ENCODE measurements at places on chromosomes 7 and 10.

- DNase-seq: no peak
Measured at GRCh38 chr7:6392712-6393666, 54.8 kb downstream of the DAGLB start.

DNA sequence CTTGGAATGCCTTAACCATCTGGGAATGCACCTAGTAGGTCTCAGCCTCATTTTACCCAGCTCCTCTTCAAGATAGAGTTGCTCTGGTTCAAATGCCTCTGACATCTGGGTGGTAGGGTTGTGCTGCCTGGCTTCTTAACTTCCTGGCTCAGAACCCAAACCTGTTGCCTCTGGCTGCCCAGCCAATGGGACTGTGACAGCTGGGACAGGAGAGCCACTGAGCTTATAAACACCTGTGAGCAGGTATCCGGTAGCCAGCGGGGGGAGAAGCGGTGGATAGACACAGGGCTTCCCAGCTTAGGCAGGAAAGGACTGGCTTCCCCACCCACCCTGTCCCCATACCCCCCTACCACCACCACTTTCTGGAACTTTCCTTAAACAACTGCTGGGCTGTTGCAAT, 115.8 kb upstream of the CARD11 start:
- DNase-seq: no peak

- no peak for DNase-seq
Measured at GRCh38 chr7:5743803-5744202, 37.7 kb downstream of the RNF216 start.

DNA sequence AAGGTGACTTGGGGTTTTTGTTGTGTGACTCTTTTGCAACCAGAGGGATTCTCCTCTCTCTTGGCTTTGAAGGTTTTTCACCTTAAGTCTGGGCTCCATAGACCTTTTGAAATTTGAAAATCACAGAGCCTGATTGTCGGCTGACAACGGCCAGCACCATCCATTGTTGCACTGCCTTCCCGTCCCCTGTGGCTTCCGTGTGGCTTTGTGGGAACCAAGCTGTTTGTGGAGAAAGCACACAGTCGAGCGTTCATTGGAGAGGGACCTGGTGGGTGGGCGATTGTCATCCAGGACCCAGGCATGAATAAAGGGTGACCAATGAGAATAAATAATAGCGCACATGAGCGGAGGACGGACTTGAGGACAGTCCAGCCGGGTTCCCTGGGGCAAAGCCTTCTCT, 7.4 kb upstream of the RAMP3 start:
- DNase-seq: no peak

DNA sequence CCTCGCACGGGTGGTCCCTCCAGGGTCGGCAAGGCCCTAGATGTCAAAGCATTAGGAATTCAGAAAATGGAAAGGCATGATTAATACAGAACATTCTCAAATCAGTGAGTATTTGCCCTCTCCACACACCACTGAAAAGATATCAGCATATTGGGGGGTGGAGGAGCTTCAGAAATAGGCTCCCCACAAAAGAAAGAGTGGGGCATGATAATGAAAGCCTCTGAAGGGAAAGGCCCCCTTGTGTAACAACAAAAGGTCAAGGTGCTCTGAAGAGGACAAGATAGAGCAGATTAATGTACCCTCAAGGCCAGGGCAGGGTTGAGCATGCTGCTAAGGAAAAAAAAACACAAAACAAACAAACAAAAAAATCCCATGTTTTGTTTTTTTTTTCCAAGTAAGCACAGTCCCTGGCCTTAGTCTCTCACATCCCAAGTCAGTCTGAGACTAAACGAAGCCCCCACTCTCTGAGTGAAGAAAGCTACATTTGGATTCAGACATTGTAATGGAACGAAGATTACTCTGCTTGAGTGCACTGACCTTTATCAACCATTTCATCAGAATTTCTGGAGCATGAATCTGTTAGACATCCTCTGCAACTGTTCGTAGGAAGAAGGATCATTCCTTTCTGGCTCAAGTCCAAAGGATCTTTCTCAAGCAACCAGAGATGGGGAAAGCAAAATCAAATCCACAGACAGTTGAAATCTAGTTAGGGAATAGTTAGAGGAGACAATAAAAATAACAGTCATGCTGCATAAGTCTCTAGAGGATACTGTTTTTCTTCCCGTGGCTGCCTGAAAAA, 27.4 kb upstream of the DGKI start:
- no peak for DNase-seq

DNA sequence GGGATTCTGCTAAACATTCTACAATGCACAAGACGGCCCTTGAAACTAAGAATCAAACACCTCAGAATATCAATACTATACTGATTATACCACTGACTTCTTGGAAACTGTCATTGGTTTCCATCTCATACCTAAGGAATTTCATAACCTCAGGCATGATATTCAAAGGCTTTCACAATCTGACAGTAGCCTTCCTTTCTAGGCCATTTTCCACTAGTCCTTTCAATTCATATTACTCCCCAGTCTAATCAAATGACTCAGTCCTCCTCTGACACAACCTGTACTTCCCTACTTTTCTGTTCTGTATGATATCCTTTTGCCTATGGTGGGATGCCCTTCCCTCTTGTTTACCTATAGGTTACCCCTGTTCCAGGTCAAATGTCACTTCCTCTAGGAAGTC, 48.3 kb downstream of the CSTF2T start:
- DNase-seq: no peak

- DNase-seq: no peak
Measured at GRCh38 chr10:132329565-132330485, 2.2 kb upstream of the LRRC27 start.

DNA sequence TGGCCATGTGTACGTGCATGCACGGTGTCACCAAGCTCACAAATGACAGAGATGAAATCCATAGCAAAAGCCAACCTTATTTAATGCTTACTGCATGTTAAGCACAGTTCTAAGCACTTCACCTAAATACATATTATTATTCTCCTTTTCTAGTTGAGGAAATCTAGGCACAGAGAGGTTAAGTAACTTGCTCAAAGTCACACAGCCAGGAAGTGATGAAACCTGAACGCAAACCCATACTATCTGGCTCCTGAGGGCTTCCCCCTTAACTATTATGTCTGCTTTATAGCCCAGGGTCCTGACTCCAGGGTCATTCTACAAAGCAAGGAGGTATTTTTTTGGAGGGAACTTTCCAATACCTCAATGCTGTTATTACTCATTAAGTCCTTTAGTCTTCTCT, 61.7 kb downstream of the GAD2 start:
- no peak for DNase-seq

GRCh38 chr10:59561477-59562121, 148.1 kb downstream of the SLC16A9 start:
- DNase-seq: no peak

- no peak for DNase-seq
Measured at GRCh38 chr7:100745184-100745583, 11.8 kb downstream of the ZAN start.

- DNase-seq: no peak
Measured at GRCh38 chr10:110036640-110037039, 28.9 kb downstream of the ADD3 start.

DNA sequence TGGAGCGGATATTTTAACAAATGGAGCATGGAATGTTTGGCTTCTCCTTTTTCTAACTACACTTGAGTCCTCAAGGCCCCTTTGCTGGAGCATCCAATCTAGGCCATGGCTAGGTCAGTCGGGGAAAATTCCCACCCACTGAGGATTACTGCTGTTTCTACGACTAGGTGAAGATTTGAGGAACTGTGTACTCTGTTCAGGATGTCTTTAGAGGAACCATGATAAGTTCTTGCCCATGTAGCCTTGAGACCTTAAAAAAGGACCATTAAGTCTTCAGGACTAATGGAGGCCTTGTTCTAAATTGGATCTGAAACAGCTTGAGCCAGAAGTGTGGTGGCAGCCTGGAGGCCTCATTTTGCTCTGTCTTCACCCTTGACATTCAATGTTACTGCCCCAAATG, 6.2 kb downstream of the AGK start:
- DNase-seq: no peak

- no peak for DNase-seq
Measured at GRCh38 chr10:113020838-113021237, 70.8 kb downstream of the TCF7L2 start.

DNA sequence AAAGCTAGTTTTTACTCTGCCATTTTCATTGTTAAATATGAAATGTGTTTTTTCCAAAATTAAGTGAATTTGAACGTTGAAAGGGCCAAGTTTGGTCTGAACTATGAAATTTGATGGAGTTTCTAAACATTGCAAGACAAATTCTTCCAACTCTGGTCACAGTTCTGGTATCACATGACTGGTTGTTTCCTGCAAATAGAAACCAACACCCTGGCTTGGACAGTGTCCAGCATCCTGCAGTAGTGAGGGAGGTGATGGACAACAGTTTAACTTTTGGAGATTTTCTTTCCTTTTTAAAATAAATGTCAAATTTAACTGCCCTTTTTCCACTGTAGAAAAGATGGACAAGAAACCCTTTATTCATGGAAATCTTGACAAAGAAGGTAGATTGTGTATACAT, 54.8 kb upstream of the AGBL3 start:
- DNase-seq: no peak

DNA sequence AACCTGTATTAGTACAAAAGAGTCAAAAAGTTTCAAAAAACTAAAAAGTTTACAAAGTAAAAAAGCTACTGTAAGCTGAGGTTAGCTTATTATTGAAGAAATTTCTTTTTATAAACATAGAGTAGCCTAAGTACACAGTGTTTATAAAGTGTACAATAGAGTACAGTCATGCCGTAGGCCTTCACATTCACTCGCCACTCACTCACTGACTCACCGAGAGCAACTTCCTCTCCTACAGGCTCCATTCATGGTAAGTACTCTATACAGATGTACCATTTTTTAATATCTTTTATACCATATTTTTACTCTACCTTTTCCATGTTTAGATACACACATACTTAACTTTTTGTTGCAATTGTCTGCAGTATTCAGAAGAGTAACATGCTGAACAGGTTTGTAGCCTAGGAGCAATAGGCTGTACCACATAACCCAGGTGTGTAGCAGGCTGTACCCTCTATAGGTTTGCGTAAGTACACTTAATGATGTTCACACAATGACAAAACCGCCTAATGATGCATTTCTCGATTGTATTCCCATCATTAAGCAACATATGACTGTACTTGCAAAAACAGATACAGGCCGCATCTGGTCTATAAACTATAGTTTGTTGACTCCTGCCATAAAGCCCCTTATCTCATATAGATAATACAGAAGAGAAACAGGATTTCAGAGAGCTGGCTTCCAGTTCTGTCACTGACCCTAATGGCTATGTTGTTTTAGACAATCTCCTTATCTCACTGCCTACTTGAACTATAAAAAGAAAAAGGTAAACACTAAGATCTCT, 438.8 kb downstream of the HTR7 start:
- no peak for DNase-seq

- peak; percentile 9 for DNase-seq
Measured at GRCh38 chr7:141702047-141702567, at the start of gene DENND11. TSS of gene DENND11 (minus strand) at chr7:141702166. CDS start at chr7:141702153, 13 bp downstream.

- DNase-seq: no peak
Measured at GRCh38 chr10:842795-843194, 88.7 kb downstream of the LARP4B start.

GRCh38 chr7:158394936-158395335, 192.7 kb downstream of the PTPRN2 start:
- no peak for DNase-seq

- DNase-seq: no peak
Measured at GRCh38 chr10:122113161-122113944, 124.4 kb downstream of the TACC2 start.

DNA sequence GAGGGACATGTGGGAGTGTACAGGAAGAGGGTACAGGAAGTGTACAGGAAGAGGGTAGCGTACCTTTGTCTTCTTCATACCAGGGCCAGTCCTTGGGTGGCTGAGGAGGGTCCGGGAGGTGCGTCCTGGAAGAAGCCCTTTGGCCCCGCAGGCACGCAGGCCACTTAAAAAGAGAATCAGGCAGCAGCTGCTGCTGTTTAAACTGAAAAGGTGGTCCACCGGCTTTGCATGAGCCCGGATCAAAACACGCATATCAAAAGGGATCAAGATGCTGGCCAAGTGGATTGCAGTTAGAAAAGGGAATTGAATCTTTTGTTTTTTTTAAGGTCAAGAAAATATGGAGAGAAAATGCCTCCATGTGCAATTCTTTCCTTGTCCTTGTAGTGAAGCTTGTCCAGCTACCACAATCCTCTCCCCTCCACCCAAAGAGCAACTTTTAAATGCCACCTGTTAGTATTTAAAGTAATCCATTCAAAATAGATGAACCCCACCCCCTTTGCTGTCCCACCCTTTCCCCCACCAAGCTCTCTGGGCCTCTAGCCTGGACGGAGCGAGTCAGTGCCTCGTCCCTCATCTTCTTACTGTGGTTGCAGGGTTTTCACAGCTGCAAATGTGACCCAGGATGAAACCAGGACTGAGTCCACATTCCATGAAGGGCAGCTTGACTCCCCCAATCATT, 142.8 kb downstream of the GLCCI1 start:
- DNase-seq: no peak

DNA sequence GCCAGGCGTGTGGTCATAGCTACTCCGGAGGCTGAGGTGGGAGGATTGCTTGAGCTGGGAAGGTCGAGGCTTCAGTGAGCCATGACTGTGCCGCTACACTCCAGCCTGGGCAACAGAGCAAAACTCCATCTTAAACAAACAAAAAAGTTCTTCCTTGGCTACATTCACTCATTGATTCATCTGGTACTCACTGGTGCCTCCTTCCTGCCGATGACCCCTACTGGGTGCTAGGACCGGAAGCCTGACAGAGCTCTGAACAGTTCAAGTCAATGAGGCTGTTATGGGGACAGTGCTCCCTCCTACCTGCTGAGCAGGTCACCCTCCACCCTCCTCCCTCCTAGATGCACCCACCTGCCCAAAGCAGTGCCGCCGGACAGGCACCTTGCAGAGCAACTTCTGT, 4.9 kb downstream of the PCOLCE start:
- no peak for DNase-seq

- no peak for DNase-seq
Measured at GRCh38 chr7:126953461-126953860, 299.3 kb downstream of the GRM8 start.

GRCh38 chr10:114380060-114380459, 24.2 kb downstream of the AFAP1L2 start:
- DNase-seq: no peak

- DNase-seq: no peak
Measured at GRCh38 chr7:102319671-102320070, 33.0 kb downstream of the SH2B2 start.

DNA sequence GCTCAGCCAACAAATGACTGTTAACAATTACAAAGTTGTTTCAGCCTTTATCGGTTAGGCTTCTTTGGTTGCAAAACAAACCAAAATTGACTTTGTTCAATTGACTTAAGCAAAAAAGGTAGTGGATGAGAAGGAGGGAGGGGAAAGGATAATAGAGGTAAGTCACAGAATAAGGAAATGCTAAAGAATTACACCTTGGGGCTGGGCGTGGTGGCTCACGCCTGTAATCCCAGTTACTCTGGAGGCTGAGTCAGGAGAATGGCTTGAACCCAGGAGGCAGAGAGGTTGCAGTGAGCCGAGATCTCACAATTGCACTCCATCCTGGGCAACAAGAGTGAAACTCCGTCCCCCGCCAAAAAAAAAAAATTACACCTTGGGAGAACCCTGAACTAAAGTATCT, 41.4 kb downstream of the AHCYL2 start:
- DNase-seq: no peak

Data from stimulated activated CD8-positive, alpha-beta memory T cell treated with anti-CD3 and anti-CD28 coated beads, Interleukin-7, amount 100 ng/mL, for 1 hour (primary cell).